Suppressor macrophage (primary cell): ENCODE measurements at places on chromosomes 1 and 21.

DNA sequence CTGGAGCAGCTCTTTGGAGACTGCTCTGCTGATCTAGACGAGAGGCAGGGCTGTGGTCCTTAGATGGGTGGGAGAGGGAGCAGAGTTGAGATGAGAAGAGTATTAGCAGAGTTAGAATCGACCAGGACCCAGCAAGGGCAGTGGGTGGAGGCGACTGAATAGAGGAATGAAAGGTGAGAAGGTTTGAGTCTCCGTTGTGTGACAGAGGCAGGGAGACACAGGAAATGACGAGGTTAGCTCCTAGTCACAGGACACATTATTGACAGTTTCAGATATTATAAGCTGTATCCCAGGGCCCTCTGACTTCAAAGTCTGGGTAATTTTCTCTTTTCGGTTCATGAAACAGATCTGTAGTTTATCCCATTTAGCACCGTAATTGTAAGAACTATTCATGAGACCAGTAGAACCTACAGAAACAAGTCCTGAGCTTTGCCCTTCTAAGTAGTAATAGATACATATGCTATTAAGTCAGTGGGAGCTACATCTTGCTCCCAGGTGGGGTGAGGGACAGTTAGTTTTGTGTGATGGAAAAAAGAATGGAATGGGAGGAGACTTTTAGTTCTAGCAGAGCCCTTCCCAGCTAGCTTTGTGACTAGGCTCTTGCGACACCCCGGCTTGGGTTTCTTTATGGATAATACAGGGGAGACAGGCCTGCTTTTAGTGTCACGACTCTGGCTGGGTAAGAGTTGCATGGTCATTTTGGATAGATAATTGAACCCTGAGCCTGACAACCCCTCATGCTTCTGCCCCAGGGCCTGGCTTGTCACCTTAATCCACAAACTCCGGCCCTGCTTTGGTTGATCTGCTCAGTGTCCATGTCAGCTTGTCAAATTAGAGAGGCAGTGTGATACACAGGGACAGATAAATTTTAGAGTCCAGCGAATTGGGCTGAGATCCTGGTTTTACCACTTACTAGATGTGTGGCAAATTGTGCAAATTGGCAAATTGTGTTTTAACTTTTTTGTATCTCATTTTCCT lies 70.2 kb downstream of the UCK2 start:
- DNase-seq, result no peak

- peak; percentile 32 for DNase-seq
Observed at GRCh38 chr1:86018283-86018923, 138.2 kb downstream of the COL24A1 start.

GRCh38 chr1:63498106-63498505 lies 24.9 kb downstream of the ITGB3BP start:
- DNase-seq, result no peak

DNA sequence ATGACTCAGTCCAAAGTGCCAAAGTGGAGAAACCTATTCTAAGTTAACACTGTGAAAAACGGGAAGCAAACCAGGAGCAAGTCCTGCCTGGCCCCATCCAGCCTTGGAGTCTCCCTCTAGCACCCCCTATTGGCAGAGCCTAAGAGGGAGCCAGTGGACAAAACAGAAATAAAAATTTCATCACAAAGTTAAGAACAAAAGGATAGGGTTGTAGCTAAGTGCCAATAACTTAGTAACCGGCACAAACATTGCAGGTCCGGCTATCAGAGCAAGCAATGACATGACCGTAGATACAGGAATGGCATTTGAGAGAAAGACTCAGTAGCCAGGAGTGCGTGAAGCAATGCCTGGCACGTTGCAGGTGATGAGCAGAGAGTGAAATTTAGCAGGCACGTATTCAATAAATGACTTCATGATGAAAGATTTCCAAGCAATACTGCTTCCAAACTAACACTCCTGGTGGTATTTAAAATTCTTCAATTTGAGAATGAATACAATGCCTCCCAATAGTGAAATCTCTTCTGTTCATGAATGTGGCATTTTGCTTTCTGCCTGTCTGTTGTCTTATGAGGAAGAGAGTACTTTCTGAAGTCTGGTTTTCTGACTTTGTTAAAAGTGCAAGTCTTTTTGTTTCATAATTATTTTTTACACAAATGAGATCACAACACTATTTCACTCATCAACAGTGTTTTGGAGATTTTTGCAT lies 391.0 kb downstream of the OMA1 start:
- peak; percentile 66 for DNase-seq

DNA sequence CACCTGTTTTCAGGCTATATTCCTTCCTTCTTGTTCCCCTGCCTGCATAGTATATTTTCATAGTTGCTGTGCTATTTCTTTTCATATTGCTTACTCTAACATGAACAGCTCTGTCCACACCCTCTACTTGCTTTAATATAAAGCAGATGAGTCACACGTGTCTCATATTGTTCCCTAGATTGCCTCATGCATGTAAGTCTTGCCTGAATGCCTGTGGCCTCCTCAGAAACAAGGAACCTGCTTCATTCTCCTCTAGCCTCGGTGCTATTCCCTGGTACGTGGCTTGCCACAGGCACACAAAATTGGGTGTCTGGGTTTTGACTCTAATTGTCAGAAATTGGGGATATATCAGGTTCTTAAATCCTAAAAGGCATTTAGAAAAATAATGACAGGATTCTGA lies 16.5 kb upstream of the PKP1 start:
- DNase-seq, result peak; percentile 21

- no peak for DNase-seq
Observed at GRCh38 chr1:5756434-5757186, 235.6 kb downstream of the NPHP4 start.

DNA sequence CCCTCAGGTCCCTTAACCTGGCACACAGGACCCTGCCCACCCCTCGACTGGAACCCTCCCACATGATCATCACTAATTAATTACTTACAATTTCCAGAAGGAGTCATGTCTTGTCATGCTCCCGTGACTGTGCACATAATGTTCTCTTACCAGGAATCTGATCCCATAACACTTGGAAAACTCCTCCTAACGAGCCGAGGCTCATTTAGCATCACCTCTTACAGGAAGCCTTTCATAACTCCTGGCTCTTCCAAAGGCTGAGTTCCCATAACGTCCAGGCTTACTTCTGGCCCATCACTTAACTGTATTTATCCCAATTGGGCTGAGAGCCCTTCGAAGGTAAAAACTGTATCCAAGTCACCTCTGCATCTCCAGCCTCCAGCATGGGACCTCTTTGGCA lies 147.9 kb upstream of the JUN start:
- DNase-seq, result no peak

- no peak for DNase-seq
Observed at GRCh38 chr1:214833178-214833756, 230.3 kb downstream of the CENPF start.

GRCh38 chr1:195345149-195345548 lies 1263.1 kb downstream of the KCNT2 start:
- no peak for DNase-seq

GRCh38 chr1:150574260-150575071 lies 4.9 kb downstream of the MCL1 start:
- DNase-seq, result no peak
